ENCODE measurements at places on chromosomes 12 and 14.

DNA sequence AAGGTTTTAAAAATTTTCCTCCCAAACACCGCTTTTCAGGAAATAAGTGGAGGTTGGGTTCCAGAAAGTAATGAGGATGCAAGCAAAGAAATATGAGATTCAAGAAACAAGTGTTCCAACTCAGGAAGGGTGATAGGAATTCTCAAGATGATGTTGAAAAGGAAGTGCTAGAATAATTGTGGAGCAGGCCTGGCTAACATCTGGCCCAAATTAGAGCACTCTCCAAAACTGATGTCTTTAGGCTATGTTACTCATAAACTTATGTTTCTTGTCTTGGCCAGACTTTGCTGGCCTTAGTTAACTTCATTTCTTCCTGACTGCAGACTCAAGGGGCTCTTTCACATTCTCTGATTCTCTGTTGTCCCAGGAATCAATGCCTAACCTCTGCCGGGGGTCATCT, 116.3 kb downstream of the TMTC3 start:
- DNase-seq = no peak

DNA sequence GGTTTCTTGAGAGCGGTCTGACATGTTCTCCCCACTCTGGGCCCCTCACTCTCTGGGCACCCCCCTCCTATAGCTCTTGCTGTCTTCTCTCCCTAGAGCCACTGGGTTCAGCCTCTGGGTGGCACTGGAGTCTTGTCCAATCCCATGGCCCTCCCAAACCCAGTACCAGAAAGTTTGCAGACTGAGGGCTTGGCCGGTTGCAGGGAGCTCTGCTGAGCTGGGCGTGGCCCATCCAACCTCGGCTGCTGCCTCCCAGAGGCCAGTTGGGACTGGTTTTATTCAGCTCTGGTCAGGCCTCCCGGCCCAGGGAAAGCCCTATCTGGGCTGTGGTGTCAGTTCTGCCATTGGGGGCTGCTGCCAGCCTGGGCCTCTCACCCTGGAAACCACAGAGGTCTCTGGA, 37.9 kb downstream of the ISCA2 start:
- DNase-seq = no peak

DNA sequence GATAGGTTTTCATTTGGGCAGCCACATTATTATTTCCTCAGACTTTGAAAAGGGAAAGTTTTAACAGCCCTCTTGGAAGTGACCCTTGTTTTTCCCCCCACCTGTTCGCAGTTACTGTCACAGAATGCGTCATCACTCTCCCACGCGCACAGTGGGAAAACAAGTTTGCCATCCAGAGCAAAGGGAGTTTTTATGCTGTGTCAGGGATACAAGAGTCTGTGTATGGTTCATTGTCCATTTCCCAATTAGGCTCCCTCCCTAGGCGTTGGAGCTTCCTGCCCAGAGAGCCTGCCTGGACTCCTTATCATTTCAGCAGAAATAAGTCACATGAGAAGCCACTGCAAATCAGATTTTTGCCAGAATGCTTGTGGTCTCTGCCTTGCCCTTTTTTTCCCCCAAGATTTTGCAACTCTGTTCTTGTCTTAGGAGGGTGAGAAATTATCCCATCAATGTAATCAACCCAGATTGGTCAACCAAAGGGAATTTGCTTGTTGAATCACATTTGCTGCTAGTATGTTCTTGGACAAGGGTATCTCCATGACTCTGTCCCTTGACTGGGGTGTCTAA, 104.1 kb downstream of the IGF1 start:
- peak; percentile 12 for DNase-seq

- DNase-seq = no peak
These were observed 137.3 kb downstream of the SUDS3 start for GRCh38 chr12:118513611-118514010.

- no peak for DNase-seq
These were observed 26.5 kb downstream of the ARL6IP4 start for GRCh38 chr12:123006977-123007376.

- DNase-seq = no peak
These were observed 255.0 kb downstream of the NAV3 start for GRCh38 chr12:78085542-78086182.

DNA sequence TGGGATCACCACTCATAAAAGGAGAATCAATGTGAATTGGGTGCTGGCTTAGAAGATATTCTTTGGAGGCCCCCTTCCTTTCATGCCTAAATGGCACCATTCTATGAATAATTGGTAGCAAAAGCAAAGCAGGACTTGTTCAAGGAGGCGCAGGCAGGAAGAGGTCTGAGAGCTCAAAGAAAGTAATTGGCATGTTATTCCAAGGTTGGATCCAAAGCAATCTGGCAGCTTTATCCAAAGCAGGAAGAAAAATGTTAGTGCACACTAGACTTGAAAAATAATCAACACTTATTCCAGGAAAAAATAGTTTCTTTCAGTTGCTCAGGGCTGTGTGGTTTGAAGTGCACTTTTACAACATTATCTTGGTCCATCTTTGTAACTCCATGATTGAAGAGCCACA, 326.4 kb downstream of the NUAK1 start:
- no peak for DNase-seq

DNA sequence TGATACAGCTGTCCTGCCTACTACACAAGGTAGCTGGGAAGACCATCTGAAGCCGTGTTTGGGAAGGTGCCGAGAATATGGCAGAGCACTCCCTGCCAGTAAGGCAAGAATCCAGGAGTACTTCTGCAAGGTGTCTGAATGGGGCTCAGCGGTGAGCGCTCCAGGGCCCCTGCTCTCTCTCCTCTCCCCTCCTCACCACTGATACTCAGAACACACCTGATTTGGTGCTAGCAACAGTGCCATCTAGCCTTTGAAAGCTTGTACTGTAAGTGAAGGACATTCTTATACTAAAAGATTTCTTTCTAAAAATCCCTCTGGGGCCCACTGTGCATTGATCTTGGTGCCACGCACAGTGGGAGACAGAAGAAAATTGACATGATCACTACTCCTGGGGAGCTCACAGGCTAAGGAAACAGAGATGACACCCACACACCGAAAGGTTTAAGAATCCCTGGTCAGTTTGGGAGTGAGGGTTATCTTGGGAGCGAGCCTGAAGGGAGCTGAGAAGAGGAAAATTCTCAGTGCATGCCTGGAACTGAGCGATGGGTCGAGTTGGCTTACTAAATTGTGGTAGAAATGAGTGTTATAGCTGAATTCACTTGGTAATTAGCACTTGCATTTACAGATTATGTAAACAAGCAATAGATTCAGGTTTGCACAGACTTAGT, 216.9 kb downstream of the NTF3 start:
- no peak for DNase-seq

DNA sequence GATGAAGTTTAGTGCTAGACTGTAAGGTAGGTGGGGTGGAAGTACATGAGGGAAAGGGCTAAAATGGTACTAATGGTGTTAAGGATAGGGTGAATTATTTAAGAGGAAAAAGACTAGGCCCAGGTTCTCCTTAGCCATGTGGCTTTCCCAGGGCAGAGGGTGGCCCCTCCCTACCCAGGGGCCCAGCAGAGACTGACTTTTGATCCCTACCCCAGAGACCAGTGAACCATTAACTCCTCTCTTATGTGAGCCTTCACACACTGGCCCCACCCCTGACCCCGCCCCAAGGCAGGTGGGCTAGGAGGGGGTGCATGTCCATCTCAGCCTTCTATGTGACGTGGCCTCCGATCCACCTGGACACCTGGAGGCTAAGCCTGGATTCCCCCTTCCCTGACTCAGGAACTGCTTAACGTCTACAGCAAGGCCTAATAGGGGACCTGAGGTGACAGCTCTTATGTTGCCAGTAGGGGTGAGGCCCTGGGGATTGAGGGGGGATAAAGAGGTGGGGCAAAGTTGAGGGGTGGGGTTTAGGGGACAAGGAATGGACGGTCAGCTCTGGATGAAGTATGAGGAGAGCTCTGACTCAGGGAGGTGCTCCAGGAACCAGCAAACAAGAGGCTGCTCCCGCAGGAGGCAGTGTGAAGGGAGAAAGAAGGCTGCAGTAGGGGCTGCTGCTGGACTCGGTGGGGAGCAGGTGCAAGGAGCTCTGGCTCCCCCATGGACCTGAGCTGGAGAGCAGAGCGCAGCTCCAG, 757 bp downstream of the SLC39A5 start:
- no peak for DNase-seq

DNA sequence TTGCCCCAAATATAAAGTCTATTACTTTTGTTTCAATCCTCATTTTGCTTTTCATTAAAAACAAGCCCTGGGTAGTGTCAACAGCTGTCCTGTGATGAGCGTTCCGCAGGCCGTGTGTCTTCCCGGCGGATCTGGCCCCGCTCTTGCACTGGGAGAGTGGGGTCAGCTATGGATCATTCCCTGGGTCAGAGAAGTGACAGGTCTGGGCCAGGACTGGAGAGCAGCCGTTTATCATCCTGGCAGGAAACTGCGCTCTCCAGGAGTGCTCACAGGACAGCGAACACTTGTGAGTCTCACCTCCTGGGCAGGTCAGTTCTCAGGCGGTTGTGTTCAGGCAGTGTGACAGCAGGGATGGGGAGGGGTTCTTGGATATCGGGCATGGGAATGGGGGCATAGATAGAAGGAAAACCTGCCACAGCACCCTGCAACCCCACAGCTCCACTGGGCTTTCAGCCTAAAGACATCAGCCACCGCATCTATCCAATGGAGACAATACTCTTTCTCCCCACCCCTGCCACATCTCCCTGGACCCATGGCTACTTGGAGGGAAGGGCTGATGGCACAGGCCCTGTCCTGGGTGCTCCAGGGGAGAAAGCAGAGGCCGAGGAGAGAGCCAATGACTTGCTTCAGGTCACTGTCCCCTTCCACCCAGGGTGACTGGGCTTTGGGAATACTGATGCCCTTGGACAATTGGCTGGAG, 47.8 kb upstream of the CHGA start:
- no peak for DNase-seq

- DNase-seq = no peak
These were observed 23.7 kb upstream of the YLPM1 start for GRCh38 chr14:74739293-74740030.

GRCh38 chr12:76409074-76409473, 60.9 kb upstream of the BBS10 start:
- DNase-seq = no peak

GRCh38 chr14:54660604-54661111, 93.7 kb downstream of the SAMD4A start:
- DNase-seq = no peak

- DNase-seq = no peak
These were observed 997 bp downstream of the PLEKHG7 start for GRCh38 chr12:92703786-92704185.

DNA sequence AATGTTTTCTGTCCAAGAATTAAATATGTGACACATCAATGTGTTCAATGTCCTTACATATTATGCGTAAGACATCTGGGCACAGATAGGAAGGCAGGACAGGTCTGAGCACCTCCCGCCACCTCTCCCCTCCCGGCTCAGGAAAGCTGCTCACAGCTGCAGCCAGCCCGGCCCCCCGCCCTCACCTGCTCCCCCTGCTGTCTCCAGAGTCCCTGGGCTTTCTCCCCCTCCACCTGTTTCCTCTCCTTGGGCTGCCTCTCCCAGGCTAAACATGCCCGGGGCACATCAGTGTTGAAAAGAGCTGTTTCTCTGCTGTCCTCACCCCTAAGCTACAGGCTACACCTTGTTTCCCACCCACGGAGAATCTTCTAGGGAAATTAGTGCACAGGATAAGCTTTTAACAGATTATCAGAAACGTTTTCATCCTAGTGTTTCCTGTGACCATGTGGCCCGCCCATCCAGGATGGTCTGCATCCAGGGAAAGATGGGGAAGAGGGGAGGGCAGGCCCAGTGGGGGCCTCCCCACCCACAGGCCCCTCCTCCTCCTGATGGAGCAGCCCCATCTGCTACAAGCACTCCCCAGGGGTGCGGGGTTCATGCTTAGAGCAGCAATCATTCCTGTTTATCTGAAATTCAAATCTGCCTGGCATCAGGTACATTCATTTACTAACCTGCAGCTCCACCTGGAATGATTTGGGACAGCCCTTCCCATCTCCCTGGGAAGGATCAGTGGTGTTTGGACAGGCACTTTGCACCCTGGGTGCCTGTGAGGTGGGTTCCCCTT, 273.8 kb upstream of the SFSWAP start:
- no peak for DNase-seq

GRCh38 chr14:105088812-105089745, 23.8 kb upstream of the GPR132 start:
- no peak for DNase-seq

GRCh38 chr14:69619012-69619411, 7.6 kb downstream of the SUSD6 start:
- DNase-seq = no peak

GRCh38 chr12:50842637-50843493, at the start of gene TMPRSS12:
Gene TMPRSS12 (plus strand): TSS chr12:50842926. CDS start chr12:50842965, 39 bp downstream.
- DNase-seq = no peak

- DNase-seq = no peak
These were observed 286.9 kb downstream of the RAD51B start for GRCh38 chr14:68106456-68106855.

GRCh38 chr12:110791589-110791988, 48.9 kb upstream of the PPP1CC start:
- no peak for DNase-seq

- no peak for DNase-seq
These were observed 1.6 kb downstream of the SIX4 start for GRCh38 chr14:60722357-60723115.

- DNase-seq = no peak
These were observed 168.7 kb downstream of the PHLDA1 start for GRCh38 chr12:75862692-75863471.

DNA sequence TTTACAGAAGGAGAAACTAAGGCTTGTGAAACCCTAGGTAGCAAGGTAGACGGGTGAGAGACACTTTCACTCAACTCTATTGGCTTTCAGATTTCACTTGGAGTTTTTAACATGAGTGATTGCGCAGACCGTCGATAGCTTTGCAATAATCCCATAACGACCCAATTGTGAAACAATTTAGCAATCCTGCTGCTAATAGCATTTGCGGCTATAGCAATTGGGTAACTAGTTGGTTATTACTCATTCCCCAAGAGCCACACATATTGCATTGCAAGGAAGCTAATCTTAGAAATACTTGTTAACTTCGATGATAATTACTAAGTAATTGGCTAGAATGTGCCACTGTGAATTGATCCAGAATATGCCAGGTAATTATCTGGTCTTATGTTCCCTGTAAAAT, 159.9 kb upstream of the NOS1 start:
- DNase-seq = no peak

DNA sequence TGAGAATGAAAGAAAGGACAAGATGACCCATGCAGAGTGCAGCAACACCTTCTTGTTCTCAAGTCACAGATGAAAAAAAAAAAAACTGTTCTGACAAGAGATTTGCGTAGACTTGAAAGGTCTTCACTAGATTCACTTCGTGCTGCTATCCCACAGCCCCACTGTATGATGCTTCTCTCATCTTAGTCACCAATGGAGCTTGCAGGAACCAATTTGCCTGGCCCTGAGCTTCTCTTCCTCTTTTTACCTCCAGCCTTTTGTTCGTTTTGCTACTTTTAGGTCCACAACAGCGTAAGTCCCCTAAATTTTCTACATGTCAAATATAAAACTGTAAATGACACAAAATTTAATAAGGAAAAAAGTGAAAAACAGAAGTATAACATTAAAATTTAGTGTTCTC, 107.9 kb upstream of the NAP1L1 start:
- DNase-seq = no peak

DNA sequence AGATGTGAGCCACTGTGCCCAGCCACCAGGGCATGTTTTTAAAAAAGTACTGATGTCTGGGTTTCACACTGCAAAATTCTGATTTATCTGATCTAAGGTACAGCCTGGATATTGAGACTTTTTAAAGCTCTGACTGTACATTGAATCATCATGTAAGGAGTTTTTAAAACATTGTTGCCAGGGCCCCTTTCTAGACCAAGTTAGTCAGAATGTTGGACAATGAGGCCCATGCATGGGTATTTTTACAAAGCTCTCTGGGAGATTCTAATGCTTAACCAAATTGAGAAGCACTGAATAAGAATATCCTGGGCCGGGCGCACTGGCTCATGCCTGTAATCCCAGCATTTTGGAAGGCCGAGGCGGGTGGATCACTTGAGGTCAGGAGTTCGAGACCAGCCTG, 16.7 kb downstream of the TMEM19 start:
- no peak for DNase-seq

All from COLO829 (cell line).